ENCODE measurements at places on chromosomes 4 and X.

DNA sequence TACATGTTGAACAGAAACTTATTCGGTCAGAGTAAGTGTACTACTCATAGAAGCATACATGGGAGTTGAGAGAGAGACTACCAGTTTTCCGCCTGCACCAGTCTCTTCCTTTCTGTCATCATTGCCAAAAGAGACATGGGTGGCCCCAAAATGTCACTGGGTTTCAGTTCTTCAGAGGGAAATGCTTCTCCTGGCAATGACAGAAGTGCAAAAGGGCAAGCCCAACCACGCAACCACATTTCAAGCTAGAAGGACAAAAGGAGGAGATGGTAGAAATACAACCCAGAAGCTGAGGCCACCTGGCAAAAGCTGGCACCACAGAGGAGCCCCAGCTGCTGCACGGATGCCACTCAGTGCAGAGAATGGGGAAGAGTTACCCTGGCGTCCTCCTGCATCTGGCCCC lies 320.1 kb downstream of the BCOR start:
- no peak for DNase-seq

- no peak for DNase-seq
Measured at GRCh38 chr4:8571702-8572685, 8.2 kb upstream of the GPR78 start.

DNA sequence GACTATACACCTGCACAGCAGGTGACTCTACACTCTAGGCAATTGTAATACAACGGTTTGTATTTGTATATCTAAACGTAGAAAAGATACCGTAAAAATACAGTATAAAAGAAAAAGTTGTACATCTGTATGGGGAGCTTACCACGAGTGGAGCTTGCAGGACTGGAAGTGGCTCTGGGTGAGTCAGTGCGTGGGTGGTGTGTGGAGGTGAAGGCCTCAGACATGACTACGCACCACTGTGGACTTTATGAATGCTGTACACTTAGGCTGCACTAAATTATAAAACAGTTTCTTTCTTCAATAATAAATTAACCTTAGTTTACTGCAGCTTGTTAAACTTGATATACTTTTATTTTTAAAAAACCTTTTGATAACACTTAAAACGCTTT lies 85.0 kb upstream of the FAT1 start:
- DNase-seq, result no peak

DNA sequence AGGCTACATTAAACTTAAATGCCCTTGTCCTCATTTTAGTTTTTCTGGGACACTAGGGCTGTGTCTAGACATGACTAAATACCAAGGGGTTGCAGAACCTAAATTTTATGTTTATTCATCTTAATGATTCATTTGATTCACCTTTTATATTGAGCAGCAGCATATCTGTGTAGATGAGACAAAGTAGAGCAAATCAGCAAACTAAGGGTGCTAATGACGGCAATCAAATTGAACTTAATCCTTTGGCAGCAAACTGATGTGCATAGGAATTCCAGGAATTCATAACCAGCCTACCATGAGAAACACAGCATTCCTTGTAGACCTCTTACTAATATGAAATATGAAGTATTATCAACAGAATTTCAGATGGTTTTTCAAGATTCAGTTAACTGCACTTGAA lies 25.1 kb downstream of the EPHA5 start:
- DNase-seq, result no peak

GRCh38 chrX:129522184-129523078 lies 859 bp downstream of the SMARCA1 start:
- no peak for DNase-seq

- no peak for DNase-seq
Measured at GRCh38 chr4:90960433-90960832, 833.2 kb downstream of the CCSER1 start.

GRCh38 chrX:143642426-143642825 lies 6.5 kb upstream of the SLITRK4 start:
- no peak for DNase-seq

DNA sequence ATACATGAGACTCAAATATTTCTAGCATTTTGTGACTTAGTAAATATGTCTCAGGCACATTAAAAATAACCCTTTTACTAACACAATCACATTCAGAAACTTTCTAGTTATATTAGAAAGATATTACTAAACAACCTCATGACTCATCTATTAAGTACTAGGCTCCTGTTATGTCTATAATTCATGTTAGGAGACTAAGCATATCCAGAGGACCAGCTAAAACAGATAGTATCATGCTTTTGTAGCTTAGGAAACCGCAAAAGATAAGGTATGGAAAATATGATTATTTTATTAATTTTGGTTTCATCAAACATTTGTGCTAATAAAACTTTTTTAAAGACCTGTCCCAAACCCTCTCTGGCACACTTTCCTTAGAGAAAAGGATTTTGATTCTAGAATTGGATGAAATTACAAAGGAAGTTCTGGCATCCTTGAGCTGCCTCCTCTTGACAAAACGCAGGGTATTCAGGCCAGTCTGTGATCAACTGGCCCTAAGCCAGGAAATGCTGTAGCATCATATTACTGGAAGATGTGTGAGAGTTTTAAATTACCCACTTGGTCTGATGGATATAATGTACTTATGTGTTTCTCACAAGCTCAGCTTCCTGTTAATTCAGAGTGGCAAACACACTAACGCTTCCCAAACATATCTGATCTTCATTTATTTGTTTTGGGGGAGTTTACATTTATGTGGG lies 60.4 kb downstream of the NRK start:
- DNase-seq, result no peak

- DNase-seq, result no peak
Measured at GRCh38 chrX:9707306-9708033, 58.2 kb downstream of the GPR143 start.

DNA sequence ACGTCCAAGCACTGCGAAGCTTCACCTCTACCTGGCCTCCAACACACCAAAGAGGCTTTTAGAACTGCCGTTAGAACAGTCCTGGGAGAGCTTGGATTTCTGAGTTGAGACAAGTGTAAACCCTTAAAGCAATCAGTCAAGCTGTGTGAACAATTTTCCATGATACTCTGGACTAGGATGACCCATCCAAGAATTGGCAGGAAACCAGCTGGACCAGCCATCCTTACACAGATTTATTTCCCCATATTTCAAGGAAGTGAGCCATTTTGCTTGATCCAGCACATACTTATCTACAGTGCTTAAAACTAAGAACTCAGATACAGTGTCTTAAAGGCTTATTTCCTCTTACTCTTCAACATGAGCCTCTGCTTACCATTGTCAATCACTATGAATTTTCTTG lies 340.7 kb upstream of the HS3ST1 start:
- no peak for DNase-seq

DNA sequence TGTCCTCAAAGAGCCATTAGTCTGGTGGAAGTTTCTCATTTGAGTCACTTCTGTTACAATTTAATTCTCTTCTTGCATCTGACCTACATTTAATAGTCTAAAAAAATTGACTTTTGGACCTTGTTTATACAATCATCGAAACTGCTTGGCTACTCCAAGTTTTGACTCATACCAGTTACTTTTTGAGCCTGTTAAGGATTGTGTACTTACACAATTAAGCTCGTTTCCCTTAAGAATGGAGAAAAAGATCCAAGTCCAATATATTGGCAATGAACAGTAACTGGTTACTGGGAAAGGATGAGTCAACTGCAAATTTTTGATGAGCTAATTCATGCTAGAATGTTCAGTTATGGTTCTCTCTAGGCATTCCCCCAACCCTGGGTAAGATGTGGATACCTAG lies 58.2 kb downstream of the DCX start:
- DNase-seq, result no peak

GRCh38 chr4:54651050-54651449 lies 6.7 kb upstream of the KIT start:
- no peak for DNase-seq

DNA sequence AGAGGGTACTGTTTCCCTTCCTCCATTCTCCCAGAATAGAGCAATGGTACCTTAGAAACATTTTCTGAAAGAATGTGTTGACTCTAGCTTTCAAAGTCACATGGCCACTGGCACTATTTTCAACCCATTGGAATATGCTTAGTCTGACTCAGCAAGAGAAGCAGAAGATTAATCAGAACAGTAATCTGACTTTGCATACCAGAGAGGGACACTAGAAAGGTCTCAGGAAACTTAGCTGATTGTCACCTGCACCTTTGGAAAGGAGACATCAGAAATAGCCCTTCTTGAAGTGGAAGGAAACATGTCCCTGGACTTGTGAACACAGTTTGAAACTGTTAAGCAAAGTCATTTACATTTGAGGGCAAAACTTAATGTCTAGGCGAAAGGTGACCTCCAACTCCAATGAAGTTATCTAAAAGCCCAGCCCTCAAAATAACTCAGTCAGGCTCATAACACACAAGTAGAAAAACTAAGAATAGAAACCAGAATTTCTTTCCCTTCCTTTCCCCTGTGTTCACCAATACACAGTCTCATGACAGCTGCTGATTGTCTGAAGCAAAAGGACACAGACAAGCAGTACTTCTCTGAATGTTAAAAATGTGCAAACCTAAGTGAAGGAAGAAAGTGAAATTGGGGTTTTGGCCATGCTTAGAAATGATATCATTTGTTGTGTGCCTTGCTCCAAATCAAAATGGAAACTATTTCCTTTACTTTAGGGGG lies 270.8 kb downstream of the GRIA3 start:
- no peak for DNase-seq

GRCh38 chr4:170015285-170015684 lies 10.9 kb downstream of the MFAP3L start:
- DNase-seq, result no peak

DNA sequence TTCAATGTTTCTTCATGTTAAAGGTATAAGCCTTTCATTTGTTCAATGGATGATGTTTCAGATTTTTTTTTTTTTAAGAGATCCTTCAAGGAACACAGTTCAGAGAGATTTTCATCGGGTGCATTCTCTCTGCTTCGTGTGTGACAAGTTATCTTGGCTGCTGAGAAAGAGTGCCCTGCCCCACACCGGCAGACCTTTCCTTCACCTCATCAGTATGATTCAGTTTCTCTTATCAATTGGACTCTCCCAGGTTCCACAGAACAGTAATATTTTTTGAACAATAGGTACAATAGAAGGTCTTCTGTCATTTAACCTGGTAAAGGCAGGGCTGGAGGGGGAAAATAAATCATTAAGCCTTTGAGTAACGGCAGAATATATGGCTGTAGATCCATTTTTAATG lies 75.8 kb downstream of the NPNT start:
- DNase-seq, result no peak

DNA sequence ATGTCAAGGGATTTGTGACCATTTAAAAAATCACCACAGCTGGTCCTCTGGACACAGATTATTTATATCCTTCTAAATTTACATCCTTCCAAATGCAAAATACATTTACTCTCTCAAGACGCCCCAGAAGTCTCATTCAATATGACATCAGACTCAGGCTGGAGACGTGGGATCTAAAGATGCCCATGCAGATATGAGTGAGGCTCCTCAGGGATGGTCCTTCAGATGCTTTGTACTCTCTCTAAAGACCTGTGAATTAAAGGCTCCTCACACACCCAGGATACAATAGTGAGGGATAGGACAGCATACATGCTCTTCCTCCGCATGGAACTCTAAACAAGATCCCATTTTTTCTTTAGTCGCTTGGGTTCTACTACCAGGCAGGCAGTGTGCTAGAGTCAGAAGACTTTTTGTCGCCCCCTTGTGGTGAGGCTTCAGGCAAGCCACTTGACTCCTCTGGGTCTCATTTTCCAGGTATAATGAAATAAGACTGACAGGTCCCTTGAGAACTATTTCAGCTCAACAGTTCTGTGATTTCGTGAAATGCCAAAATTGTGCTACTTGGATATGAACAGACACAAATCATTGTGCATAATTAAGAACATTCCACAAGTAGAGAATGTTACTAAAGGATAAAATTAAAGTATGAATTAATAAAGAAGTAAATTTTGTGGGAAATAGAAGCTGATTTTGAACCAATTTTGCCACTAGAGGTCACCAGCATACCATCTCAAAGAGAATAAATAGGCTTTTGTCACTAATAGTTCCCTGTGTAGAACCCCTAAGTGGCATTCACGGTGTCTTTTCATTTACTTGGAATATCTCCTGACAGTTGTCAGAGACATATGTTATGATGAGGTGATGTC lies 13.7 kb upstream of the SCOC start:
- peak; percentile 86 for DNase-seq

DNA sequence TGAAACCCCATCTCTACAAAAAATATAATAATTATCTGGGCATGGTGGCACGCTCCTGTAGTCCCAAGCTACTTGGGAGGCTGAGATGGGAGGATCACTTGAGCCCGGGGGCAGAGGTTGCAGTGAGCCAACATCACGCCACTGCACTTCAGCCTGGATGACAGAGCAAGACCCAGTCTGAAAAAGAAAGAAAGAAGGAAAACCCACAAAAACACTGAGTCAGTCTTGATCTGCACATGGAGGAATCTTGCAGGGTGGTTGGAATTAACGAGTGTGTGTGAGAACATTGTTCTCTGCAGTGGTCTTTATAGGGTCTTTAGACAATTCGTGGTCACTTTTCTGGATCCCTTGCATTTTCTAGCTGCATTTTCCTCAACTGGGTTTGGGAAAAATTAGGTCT lies 23.2 kb downstream of the ADD1 start:
- no peak for DNase-seq

GRCh38 chr4:138090918-138091676 lies 151.1 kb downstream of the SLC7A11 start:
- no peak for DNase-seq

DNA sequence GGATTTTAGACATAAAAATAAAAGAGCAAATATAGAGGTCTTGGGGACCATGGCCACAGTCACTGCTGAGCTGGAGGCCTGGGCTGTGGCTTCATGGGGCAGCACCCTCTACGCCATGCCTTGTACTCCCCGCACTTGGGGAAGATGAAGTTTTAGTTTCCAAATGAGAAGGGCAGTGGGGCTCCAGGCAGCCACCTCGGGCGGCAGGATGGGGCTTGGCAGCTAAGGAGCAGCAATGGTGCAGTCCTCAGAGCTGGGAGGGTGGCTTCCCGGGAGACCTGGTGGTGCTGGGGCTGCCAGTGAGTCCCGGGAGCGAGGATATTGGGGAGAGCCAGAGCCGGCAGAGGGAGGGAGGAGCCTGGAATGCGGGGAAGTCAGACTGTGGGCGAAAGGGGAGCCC lies 2.4 kb downstream of the CXCR3 start:
- no peak for DNase-seq

DNA sequence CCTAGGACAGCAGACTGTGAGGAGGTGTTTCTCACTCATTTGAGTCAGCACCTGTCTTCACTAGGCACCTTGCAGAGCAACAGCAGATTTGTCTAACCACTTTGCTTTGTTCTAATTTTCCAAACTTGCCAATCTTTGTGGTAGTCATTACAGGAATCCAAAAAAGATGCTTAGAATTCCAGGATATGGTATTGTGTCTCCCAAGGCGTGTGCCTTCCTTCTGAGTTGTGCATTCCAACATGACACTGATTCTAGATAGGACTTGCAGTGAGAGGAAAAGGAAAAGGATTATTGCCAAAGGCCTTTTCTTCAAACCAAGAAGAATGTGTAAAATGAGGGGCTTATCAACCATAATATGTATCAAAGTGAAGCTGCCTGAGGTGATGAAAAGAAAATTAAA lies 126.2 kb downstream of the MAPK10 start:
- DNase-seq, result no peak

Measured in kidney capillary endothelial cell (primary cell).